ENCODE measurements at places on chromosomes 2 and 18.

GRCh38 chr2:54704238-54704637, 19.2 kb upstream of the EML6 start:
- DNase-seq = peak; percentile 23

DNA sequence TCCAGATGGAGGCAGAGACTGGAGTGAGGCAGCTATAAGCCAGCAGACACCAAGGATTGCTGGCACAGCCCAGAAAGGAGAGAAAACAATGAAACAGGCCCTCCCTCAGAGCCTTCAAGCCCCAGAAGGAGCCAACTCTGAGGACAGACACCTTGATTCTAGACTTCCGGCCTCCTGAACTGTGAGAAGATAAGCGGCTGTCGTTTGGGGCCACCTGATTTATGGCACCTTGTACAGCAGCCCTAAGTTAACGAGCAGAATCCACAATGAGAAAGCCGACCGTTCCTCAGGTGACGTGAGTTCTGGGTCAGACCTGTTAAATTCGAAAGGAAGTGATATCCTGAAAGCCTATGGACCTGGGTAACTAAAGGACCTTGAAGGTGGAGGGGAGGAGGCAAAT, 7.3 kb upstream of the CNDP2 start:
- DNase-seq = no peak

- no peak for DNase-seq
Measured at GRCh38 chr2:150476286-150476685, 11.2 kb downstream of the RND3 start.

GRCh38 chr2:212015588-212015987, 523.0 kb downstream of the ERBB4 start:
- DNase-seq = no peak

- peak; percentile 45 for DNase-seq
Measured at GRCh38 chr2:55175254-55176093, 56.6 kb downstream of the CLHC1 start.

GRCh38 chr18:51195086-51195450, 2.4 kb downstream of the MEX3C start:
- no peak for DNase-seq

DNA sequence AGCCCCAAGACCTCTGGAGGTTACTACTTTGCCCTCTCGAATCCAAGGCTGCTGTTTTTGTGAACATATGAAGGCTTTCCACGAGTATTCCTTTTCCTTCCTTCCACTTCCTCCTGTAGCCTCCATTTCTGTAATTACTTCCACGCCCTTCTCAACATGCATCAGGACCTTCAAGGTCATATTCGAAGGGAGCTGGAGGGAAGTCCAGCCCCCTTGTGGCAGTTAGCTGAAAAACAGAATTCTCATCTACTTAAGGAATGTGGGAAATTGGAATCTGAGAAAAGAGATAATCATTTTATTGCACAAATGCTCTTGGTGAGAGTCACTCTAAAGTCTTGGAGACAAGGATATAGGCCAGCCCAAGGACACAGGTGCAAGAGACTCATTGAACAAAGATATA, 1000.2 kb downstream of the TDRD15 start:
- no peak for DNase-seq

GRCh38 chr2:196241175-196241574, 69.8 kb upstream of the STK17B start:
- DNase-seq = no peak

DNA sequence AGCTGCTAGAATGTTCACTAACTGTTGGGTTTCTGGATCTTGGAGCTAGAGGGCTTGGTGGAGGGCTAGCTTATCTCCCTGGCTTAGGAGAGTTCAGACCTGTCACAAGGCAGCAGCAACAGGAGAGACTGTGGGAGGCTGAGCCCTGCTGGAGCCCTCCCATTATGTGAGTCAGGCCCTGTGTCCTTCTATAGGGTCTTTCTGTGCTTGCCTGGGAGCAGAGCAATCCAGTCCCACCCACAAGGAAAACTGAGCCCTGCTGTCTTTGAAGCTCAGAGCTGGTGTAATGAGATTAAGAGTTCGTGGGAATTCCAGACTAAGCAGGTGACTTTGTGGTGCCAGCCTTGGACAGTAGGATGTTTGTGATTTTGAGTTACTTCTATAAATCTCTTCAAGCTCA, 249.0 kb downstream of the TTC32 start:
- DNase-seq = no peak

DNA sequence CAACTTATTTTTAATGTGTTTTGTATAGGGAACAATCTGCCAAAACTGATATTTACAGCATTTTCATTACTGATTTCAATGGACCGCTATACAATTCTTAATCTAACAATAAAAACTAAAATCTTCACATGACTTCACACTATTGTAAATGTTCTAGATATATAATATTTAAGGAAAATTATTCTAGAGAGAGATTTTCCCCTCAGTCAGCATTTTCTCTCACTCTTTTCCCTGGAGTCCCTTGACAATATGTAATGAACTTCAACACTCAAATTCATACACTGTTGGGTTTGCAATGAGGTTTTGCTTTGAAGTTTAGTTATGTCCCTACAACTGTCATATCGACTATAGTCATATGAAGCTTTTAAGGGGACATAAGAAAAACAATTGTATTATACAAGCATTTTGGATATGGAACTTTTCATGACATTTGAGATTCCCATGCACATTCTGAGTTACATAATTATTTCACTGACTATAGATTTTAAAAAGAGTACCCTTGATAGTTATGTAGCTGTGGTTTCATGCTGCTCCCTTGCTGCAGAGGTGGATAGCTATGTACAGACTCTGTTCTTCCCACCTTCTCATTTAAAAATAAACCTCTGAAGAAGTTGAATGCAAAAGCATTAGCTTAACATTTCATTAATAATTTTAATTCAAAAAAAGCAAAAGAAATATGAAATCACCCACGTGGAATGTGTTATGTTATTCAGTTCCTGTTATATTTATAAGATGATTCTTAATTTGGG, 338.5 kb downstream of the AKAIN1 start:
- no peak for DNase-seq

DNA sequence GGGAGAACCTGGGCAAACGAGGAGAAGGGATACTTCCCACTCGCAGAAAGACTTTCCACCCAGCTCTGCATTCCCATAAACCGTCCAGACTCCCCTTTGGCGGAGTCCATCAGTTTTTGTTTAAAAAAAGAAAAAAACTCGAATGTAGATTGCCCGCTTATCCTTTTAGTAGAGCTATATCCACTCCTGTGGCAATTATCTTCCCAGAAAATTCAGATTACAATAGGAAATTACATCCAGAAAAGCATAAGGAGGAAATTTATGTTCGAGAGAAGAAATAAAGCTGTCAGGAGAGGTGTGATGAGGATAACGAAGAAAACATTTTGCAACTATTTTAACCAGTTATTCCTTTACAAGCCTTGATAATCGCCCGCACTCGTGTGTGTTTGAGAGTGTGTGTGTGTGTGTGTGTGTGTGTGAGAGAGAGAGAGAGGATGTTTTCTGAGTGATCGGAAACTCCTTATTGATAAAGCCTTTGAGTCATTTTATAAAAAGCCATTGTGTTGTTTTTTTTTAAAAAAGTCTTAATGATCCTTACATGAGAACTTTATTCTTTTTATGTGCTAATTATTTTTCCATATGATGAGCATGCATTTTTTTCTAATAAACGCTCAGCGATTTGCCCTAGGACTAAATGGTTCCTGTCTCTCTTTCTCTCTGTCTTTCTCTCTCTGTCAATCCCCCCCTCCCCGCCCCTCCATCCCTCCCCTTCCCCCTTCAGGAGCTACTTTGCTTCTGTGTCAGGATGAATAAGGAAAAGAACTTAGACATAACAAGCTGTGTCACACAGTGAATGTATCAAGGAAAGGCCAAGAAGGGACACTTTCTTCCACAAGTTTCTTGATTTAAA, 1.1 kb upstream of the PPP3R1 start:
- peak; percentile 30 for DNase-seq
